Glutamatergic neuron (in vitro differentiated cells): ENCODE measurements at places on chromosomes 7 and 10. TPM values are rescaled to one million over a fixed set of nuclear protein-coding genes. Genes with fewer than 3 reads are reported as not detected.

DNA sequence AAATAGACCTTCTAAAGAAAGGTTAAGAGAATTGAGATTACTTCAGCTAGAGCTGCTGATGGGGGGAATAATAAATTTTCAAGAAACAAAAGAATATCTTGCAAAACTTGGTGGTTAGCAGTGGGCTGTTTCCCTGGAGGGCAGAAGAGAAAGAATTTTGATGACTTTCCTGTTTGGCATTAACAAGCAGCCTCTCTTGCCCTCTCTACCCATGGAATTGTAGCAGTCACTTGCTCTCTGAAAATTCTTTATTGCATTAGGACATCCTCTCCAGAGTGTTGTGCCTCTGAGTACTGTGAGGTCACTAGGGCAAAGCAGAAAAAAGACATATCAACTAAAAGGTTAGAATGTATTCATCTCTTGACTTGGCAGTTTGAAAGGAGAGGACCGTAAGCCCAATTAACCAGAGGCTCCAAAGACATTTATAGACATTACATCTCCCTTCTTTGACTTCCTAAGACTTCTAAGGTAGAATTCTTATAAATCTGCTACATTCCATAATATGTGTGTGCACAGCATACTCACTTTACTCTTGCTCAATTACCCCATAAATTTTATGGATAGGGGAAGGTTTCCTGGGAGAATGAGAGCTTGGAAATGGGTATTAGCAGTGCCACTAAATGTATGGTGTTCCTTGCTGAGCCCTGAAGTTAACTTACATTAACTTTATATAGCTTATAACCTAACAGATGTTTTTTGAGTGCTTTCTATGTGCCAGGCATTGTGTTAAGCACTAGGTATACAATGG lies 215.3 kb downstream of the KIF20B start:
- DNase-seq, result no peak

Gene CLDN3
- total RNA-seq, result not detected

- no peak for DNase-seq
Measured at GRCh38 chr7:25632616-25633015, 404.3 kb upstream of the NPVF start.

Gene TMEM178B
- 49.8 TPM for total RNA-seq

DNA sequence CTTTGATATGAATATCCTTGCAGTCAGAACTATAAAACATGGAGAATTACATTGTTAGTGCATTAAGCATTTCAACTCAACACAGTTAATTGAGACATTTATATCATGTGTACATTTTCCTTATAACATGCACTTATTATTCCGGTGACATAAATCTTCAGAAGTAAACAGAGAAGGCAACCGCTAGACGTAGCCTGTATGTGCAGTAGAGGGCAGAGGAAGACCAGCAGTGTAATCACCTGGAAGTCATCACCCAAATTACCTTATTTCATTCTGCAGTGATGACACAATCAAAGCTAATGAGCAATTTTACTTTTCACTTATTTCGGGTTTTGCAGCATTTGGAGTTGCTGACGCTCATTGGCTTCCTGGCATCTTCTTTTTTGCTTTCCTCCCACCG lies 394.6 kb downstream of the SDK1 start:
- no peak for DNase-seq

GRCh38 chr7:21326921-21327320 lies 101.0 kb upstream of the SP4 start:
- no peak for DNase-seq

GRCh38 chr10:93695740-93696139 lies 6.7 kb downstream of the FRA10AC1 start:
- no peak for DNase-seq

Gene SPDYE18
- total RNA-seq, result 1.1 TPM

Gene SFTPA1
- not detected for total RNA-seq

DNA sequence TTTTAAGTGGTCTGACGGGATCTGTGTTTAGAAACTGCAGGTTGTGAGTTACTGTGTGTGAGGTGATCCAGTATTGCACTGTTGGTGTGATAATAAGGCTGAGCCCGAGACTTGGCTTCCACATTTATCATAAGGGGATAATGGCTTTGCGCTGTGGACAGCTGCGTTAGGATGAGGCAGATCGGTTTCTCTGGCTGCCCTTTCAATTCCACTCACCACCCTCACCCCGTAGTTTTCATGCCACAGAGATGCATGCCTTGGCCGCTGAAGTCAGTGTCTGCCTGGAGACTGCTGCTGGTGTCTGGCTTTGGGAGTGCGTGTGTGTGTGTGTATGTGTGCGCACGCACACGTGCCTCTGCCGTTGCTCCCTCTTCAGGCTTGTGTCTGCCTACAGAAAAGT lies 273.0 kb downstream of the CCDC3 start:
- DNase-seq, result no peak

Gene TMEM236
- total RNA-seq, result 0.07 TPM

Gene ABCB4
- total RNA-seq, result 2.5 TPM

GRCh38 chr7:27697861-27698430 lies 35.3 kb upstream of the HIBADH start:
- no peak for DNase-seq

DNA sequence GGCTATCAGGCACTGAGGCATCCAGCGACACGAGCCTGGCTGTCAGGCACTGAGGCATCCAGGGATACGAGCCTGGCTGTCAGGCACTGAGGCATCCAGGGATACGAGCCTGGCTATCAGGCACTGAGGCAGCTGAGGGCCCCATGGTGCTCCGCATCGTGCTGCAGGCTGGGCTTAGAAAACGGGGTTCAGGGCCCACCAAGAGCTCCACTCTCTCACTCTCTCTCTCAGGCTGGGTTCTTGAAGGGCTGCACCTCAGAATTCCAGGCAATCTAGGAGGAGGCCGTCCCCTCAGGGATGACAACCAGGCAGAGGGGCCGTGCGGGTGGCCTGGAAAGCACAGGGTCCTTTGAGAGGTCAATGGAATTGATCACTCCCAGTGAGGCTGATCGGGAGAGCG lies 69.0 kb downstream of the CFAP46 start:
- DNase-seq, result no peak

DNA sequence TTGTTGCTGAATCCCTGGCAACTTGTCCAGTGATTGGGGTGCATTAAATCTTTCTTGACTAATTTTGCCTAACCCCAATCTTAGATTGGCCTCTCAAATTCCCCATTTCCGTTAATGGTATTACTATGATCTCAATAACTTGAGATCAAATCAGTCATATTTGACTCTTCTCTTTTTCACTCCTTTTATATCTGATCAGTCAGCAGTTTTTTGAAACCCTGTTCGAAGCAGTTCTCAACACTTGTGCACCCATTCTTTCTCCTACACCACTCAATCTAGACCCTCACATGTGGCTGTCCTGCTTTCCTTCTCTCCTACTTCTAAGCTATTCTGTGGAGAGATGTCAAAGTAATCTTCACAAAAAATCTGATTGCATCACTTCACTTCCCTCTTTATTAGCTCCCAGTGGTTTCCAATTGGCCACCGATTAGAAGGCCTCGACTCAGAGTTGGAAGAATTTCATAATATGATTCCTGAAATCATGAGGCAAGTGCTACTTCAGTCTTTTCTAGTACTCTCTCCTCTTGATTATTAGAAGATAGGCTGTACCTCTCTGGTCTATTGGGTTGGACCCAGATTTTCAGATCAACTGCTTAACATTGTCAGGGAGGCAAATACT lies 128.9 kb downstream of the ZNF365 start:
- no peak for DNase-seq

DNA sequence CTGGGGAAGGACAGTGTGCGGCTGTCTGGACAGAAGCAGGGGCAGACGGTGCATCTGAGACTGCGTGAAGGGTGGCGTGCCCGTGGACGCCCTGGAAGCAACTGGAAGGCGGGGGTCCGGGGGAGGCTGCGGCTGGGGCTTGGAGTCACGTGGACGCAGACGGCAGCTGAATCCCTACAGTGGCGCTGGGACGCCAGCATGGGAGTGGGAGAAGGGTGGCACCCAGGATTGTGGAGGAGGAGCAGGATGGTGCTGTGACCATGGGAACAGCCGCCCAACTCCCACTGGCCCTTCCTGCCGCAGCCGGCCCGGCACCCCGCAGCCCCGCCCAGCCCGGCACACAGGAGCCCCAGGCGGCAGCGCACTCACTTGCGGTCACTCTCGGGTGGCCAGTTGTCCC lies 9.7 kb downstream of the INTS1 start:
- DNase-seq, result no peak

Gene CRHR2
- 2.4 TPM for total RNA-seq

DNA sequence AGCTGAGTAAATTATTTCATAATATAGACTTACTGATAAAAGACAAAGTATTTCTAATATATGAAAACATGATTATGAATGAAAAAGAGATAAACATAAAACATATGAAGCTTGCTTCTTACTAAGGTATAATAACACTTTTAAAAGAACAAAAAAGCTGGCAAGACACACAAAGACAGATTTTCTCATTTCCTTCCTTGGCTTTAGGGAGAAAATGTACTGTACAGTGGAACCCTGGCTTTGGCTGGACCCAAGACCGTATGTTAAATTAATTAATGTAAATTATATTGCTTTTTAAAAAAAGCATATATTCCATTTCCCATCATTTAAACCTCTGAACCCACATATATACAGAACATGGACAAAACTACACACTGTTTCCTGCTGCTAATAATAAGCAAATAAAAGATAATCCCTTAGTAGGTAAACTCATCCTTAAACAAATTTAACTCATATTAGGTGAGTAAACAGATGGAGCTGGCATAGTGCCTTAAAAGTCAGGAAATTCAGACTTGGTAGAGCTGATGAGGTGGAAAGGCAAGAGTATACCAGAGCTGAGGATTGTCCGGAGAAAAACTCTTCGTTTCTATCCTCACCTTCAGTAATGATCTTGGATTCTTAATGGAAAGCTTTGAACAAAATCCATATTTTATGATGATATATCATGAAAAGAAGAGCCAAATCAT lies 1016.4 kb upstream of the KCND2 start:
- no peak for DNase-seq

Gene MACROH2A2
- total RNA-seq, result 58.3 TPM

Gene RAB18
- total RNA-seq, result 166 TPM

Gene NANOS1
- total RNA-seq, result 34.0 TPM

- no peak for DNase-seq
Measured at GRCh38 chr7:139116999-139117398, 7.5 kb upstream of the ZC3HAV1 start.

DNA sequence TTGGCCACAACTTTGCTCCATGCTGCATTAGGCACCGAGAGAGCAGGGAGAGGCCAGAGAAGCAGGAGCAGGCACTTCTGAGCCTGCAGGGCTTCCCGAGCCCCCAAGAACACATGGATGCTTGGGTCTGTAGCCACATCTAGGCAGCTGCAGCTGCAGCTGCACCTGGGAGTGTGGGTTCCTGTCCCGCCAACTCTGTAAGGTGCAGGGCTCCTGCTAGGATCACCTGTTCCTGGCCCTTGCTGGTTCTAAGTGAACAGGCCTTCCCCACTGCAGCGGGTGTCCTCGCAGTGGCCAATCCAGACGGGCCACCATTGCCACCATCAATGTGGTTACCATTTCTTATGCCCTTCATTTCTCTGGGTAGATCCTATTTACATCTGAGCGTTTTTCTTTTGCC lies 330.3 kb downstream of the AUTS2 start:
- no peak for DNase-seq

Gene HOXA7
- not detected for total RNA-seq

DNA sequence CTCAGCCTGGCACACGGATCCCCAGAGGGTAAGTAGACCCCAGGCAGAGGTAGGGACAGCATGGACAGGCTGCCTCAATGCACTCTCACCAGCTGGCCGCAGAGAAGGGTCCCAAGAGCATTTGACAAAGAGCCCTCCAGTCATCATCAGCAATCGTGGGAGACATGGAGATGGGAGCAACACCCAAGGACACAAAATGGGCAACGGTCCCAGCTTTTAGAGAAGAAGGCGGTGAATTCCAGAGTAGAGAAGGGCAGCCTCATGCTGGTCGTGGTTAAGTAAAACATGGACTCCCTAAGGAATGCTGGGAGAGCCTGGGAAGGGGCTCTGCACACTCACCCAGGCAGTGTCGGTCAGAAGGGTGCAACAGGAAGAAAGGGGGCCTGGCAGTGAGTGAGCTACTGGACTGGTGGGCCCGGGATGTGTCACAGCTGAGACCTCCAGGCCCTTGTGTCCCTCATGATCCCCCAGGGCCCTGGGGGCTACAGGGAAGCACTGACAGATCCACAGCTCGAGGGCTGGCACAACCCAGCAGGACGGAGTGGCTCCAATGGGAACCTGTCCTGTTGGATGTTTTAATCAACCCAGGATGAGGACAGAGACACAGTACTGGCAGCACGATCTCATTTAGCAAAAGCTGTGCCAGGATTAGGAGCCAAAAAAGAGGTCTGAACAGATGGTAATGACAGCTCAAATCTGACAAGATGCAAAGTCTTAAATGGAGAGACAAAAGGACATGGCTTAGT lies 147.1 kb downstream of the NEURL1 start:
- no peak for DNase-seq

DNA sequence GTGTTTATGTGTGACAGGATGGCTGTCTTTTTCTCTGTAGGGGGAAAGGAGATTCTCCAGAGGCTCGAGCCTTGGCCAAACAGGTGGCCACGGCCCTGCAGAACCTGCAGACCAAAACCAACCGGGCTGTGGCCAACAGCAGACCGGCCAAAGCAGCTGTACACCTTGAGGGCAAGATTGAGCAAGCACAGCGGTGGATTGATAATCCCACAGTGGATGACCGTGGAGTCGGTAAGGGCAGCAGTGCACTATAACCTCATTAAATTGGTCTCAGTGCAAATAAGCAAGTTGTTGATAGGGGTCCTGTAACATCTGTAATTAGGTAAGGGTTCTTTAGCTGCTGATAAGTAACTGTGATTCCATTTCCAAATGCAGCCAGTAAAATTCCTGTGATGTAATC lies 56.4 kb downstream of the AP3M1 start:
- DNase-seq, result no peak

- DNase-seq, result no peak
Measured at GRCh38 chr10:71262027-71262426, 49.7 kb downstream of the UNC5B start.

- DNase-seq, result no peak
Measured at GRCh38 chr7:115363916-115364315, 442.0 kb downstream of the MDFIC start.

GRCh38 chr7:33761449-33762080 lies 143.8 kb upstream of the BMPER start:
- DNase-seq, result peak; percentile 69

DNA sequence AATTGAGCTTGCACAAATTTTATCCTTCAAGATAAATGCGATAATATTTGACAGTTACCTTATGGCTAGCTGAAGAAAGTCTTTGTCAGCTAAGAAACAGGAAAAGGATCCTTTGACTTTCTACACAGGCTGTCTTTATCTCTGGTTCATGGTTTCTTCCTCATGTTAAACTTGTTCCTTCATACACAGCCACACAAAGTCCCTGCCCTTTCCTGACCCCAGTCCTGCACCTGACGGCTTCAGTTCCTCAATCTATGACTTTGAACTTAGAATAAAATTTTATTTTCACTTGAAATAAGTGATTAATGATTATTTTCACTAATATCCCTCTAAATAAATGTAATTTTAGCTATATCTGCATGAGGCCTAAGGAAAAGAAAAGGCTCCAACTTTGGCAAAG lies 77.8 kb upstream of the PRSS1 start:
- no peak for DNase-seq

DNA sequence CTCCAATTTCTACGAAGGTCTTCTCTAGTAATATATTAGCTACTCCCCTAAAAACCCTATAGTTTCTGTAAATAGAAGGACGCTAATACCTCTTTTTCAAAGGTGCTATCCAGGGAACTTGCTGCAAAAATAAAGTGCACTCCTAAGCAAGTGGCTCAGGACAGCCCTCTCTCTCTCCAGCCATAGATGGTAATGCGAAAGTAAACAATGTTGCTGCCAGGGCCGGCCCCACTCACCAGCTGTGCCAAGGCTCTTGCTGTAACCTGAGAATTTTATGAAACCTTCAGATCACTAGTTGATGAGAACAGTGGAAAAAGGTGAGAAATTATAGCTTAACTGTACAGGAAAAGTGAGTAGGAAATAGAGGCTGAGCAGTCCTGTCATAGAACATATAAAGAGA lies 10.9 kb upstream of the TAS2R39 start:
- DNase-seq, result no peak
